Heart right ventricle (tissue), 16 donors: ENCODE measurements at places on chromosomes 16 and 17. TPM values are rescaled to one million over a fixed set of nuclear protein-coding genes. Genes with fewer than 3 reads are reported as not detected.

Gene FNDC8
- not detected for total RNA-seq

Gene SERPINF2
- 1.2 TPM for total RNA-seq

Gene OR1A1
- not detected for total RNA-seq

Gene ARHGDIA
- 263 TPM for total RNA-seq

Gene TMC5
- total RNA-seq: not detected

- DNase-seq: no peak
Observed at GRCh38 chr16:23353440-23353839, 51.3 kb downstream of the SCNN1B start.

DNA sequence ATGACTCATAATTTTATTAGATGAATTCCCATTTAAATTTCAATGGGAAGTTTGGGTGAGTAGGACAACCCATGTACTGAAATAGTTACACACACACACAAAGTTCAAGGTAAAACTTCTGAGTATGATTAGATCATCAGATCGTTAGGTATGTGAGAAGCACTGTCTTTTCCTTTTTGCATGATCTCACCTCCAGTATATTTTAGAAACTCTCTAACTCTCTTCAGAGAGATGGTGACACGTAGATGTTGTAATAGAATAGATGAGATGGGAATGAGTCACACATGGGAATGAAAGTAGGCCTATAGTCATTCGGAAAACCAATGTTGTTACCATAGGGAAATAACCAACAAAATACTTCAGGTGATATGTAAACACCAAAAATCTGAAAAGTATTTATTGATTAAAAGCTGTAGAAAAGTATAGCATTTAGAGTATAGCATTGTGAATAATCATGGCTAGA lies 22.2 kb downstream of the KRT23 start:
- DNase-seq: no peak

DNA sequence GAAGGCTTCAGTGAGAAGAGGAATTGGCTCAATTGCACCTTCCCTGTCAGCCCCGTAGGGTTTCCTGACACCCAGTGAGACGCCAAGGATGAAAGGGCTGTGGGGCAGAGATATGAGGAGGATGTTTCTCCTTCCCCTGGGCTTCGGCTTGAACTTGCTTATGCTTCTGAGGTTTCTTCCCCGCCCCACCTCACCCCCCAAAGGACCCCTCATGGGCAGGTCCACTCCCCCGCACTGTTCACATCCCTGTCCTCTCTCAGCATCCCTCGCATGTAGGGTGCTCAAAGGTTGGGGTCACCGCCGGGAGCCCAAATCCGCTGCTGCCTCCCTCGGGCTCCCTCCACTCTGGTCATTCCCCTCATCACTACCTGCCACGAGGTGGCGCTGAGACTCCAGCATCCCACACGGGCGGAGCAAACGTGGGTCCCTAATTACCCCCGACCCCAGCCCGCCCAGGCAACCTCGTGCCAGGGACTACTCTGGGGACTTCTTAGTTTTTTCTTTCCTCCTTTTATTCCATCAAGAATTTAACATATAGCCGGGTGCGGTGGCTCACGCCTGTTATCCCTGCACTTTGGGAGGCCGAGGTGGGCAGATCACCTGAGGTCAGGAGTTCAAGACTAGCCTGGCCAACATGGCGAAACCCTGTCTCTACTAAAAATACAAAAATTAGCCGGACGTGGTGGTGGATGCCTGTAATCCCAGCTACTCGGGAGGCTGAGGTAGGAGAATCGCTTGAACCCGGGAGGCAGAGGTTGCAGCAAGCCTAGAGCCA lies 3.3 kb upstream of the TRARG1 start:
- peak; percentile 76 for DNase-seq

GRCh38 chr16:1438229-1439057 lies 5.9 kb downstream of the CCDC154 start:
- no peak for DNase-seq

GRCh38 chr17:39276113-39276512 lies 50.4 kb upstream of the STAC2 start:
- DNase-seq: no peak

GRCh38 chr16:56294579-56294978 lies 103.3 kb downstream of the GNAO1 start:
- no peak for DNase-seq

DNA sequence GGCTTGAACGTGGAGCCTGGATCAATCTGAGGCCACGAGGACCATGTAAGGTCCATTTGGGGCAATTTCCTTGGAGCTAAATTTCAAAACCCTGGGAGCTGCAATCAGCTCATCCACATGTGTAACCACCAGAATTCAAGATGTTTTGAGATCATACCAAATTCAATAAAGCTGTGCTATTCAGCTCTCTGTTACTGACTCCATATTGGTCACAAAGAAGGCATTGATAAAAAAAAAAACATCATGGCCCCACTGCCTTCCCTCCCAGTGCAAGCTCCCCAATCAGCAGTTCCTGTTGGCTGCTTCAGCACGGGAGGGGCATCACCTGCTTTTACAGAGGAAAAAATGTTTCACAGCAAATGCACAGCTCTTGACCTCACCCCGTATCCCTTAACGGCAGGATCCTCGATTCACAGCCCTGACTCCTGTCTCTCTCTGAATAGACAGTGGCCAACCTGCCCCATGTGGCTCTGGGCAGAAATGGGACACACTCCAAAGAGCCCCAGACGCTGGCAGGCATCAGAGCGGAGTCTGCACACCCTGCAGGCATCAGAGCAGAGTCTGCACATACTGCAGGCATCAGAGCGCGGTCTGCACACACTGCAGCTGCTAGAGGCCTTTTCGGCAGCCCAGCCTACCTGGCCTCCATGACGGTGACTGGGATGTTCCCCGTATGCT lies 37.1 kb downstream of the FANCA start:
- DNase-seq: no peak

GRCh38 chr16:46757339-46758050 lies 9.4 kb upstream of the MYLK3 start:
- DNase-seq: peak; percentile 87

DNA sequence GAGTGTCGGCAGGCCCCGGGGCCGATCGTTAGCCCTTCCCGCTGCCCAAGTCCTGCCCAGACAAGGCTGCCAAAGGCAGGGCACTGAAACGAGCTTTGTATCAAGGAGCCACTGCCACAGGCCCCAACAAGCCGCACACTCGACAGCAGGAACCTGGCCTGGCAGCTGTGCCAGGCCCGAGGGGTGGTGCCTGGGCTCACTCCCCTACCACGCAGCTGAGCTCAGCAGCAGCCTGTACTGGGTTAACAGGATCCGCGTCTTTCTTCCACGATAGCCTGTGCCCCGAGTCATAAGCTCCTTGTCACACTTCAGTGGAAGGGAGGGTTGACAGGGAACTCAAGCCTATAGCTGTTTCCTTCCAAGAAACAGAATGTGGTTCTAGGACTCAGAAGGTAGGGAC lies 87.9 kb downstream of the ABR start:
- no peak for DNase-seq

DNA sequence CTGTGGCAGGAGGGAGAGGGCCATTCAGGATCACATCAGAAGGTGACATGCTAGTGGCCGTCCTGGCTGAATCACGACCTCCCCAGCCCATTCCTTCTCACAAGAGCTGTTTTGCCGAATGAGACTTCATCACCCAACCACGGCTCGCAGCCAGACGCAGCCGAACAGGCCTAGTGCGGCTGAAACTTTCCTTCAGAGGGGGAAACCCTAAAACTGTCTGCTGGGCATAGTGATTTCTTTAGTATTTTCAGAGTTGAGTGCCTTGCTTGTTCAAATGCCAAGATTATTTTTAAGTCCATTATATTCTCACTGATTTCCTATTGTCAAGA lies 343.7 kb downstream of the CPPED1 start:
- no peak for DNase-seq

DNA sequence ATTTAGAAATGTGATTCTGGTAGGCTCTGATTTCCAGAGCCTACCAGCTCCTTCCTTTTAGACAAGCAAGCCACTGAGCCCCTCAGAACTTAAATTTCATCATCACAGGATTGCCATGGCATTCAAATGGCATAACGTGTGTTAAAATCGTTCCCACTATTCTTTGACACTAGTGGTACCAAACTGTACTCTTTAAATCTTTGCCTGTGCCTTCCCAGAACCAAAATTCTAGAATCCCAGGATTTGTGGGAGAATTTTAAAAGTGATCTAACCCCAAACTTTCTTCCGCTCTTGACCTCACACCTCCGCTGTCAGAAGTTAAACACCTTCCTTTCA lies 287 bp upstream of the INTS2 start:
- no peak for DNase-seq
